ENCODE measurements at places on chromosomes 7 and 10.

GRCh38 chr10:85638797-85639196 lies 727.8 kb downstream of the GRID1 start:
- no peak for DNase-seq

GRCh38 chr7:88132725-88133124 lies 87.1 kb downstream of the SRI start:
- no peak for DNase-seq

DNA sequence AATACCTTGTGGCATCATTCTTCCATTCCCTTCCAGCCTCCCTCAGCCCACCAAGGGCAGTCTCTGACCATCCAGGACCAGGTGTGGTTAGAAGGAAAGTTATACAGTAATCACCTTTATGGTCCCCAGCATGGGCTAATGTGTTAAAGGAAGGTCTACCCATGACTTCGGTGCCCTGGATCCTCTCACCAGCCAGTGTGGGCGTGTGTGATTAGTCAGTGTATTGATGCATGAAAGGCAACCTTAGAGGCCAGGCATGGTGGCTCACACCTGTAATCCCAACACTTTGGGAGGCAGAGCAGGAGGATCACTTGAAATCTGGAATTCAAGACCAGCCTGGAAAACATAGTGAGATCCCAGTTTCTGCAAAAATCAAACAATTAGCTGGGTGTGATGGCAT lies 88.9 kb downstream of the APBB1IP start:
- peak; percentile 9 for DNase-seq

GRCh38 chr10:132705173-132705572 lies 80.8 kb downstream of the NKX6-2 start:
- no peak for DNase-seq

- DNase-seq = no peak
Observed at GRCh38 chr7:95424716-95425115, 10.1 kb downstream of the PON2 start.

DNA sequence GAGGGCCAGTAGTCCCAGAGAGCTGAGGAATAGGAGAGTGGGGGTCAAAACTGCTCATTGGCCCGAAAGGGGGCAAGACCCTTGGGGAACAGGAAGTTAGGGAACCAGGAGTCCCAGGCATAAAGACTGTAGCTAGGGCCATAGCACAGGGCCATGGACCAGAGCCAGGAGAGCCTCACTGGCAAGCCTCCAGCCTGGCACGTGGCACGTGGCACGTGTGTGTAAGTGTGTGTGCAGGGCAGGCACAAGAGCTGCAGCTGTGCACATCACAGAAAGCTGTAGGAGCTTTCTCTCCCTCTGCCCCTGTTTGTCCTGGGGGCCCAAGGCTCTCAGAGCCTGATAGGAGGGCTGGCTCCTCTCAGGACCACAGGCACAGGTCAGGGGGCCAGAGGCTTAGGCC lies 47.8 kb upstream of the SLF2 start:
- no peak for DNase-seq

DNA sequence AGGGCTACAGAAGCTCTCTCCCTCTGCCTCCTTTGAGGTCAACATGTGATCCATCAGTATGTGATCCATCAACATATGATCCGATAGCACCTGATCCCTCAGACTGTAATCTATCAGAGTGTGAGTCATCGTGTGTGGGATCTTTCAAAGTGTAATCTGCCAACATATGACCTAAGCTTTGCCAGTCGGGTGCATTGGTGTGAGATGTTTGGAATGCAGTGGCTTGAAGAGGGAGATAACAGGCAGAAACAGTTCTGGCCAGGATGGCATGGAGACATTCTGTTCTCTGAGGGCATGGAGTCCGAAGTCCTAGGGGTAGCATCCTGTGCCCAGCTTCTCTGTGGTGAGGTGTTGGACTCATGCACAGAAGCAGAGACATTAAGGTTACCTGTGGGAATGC lies 217.7 kb upstream of the ETV1 start:
- DNase-seq = no peak

Data from activated CD4-positive, alpha-beta T cell treated with anti-CD3 and anti-CD28 coated beads, Interleukin-2, amount 50 U/mL, for 48 hours (primary cell).